ENCODE measurements at places on chromosomes 5 and 9.

DNA sequence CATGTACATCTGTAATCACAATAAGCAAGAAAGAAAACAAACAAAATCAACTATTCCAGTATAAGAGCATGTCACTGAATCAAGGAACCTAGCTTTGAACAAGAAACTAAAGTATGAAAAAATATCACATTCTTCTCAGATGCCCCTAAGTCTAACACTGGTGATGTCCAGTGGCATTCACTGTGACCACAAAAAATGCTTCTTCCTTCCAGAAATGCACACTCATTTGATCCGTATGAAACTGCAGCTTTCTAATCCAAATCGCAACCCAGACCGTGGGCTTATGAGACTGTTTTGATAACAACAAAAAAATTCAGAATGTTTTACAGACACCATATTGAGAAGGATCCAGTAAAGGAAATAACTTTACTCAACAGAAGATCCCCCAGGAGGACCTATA is 320.1 kb upstream of the TARS1 start:
- DNase-seq, result no peak

DNA sequence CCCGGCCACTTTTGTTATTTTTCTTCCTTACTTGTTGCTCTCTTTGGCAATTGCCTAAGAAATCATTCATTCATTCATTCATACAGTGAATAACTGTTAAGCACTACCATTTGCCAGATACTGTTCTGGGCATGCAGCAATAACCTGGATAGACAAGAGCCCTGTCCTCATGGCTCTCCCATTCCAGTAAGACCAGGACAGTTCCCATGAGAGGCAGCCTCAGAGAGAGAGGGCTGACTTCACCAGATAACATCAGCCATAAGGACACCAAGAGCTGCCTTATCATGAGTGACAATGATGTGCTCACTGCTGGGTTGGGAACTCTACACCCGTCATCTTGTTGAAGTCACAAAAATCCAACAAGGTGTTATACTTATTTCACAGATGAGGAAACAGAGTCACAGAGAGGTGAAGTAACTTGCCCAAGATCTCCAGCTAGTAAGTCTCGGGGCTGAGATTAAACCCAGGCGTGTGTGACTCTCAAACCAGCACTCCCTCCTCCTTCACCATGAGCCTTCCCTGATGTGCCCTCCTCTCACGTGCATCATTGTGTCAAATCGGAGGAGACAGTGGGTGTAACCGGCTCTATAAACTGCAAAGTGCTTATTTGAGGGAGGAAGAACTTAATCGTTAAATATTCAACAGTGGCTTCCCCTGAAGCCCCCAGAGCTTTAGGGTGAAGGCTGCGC is 61.1 kb upstream of the TBC1D2 start:
- no peak for DNase-seq

DNA sequence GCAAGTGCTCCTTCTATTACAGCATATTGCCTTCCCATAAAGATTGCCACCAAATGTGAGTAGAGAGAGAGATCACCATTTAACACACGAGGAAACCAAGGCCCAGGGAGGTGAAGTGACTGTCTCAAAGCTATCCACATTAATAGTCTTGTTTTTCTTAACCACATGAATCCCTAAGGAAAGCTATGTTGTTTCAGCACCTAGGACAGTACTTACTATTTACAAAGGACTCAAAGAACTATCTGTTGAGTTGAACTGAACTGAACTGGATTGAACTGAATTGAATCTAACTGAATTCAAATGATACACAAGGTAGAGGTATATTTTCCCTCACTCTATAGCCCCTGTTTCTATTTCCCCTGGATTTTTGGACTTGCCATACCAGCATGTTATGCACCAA is 430.4 kb downstream of the CAAP1 start:
- DNase-seq, result no peak

GRCh38 chr9:122143876-122144405 is 15.6 kb downstream of the NDUFA8 start:
- no peak for DNase-seq

- DNase-seq, result no peak
These were observed 49.9 kb downstream of the USP20 start for GRCh38 chr9:129885018-129885669.

All from urothelium cell line (cell line).